ENCODE measurements at places on chromosomes 13 and 19.

DNA sequence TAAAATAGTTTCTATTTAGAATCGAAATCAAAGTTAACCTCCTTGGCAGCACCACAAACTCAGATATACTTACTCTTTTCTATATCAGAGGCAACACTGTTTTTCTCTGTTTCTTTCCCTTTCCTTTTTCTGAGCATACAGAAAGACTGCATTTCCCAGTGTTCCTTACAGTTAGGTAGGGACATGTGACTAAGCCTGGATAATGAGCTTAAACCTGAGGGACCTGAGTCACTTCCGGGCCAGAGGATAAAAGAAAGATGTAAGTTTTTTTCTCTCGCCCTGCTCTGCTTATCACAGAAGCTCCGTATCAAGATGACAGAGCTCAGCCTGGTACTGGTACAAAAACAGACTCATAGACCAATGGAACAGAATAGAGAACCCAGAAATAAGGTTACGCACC, 531.9 kb downstream of the KLF12 start:
- DNase-seq = no peak

- no peak for DNase-seq
These were observed 2.9 kb upstream of the HTR2A start for GRCh38 chr13:46899801-46900200.

DNA sequence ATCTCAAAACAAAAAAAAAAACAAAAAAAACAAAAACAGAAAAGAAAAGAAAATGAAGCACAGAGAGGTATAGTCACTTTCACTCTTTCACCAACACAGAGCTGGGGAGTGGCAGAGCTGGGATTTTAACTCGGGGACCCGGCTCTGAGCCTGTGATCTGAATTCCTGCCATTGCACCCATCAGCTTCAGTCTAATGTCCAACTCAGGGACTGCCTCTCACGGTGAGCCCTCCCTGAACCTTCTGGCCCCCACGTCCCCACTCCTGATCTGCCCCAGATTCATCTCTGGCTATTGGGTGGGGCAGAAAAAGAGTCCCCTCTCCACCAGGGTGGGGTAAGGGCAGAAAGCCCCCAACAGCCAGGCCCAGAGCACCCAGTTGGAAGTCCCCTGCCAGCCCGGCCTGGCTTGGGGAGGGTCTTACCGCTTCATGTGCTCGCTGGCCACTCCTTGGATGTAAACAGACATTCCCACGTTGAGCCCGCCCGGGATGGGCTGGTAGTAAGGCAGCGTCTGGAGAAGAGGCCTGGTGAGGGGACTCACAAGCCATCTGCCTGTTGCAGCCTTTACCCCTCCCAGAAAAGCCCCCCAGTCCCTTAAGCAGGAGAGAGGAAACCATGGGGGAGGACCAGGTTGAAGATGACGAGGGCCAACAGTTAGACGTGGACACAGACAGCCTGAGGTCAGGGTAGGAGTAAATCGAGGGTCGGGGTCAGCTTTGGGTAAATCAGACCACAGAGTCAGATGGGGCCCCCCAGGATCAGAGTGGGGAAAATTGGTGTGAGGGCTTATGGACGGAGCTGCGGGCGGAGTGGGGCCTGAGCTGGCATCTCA, 520 bp downstream of the LGALS4 start:
- no peak for DNase-seq

GRCh38 chr19:31355665-31356289, 6.5 kb upstream of the TSHZ3 start:
- DNase-seq = no peak

- DNase-seq = no peak
These were observed 67.9 kb downstream of the NDFIP2 start for GRCh38 chr13:79548902-79549301.

DNA sequence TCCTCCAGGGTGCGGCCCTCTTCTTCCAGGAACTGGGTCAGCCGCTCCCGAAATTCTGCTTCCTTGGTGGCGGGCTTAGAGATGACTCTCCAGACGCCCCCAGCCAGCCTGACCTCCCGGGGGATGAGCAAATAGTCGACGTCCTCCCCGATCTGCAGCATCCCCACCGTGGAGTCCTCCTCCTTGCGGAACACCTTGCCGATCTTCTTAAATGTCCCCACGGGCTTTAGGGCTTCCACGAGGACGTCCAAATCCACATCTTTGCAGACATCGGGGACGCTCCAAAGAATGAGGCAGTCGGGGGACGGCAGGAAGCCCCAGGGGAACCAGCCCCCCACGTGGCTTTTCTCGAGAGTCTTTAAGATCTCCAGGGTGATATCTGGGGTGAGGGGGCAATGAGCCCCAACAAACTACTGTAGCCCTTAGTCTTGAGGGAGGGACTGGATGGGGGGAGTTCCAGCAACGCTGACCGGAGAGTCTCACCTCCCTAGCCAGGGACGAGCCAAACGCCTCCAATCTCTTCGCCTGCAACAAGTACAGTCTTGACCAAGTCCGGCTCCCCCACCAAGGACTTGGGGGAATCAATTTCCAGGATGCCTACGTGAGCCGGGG, 608 bp downstream of the CCDC8 start:
- DNase-seq = no peak

GRCh38 chr19:46133101-46133627, 8.7 kb upstream of the IGFL3 start:
- no peak for DNase-seq

All from stimulated activated CD8-positive, alpha-beta memory T cell treated with anti-CD3 and anti-CD28 coated beads, Interleukin-4, amount 100 ng/mL, for 48 hours (primary cell).